Type B pancreatic cell (in vitro differentiated cells): ENCODE measurements at places on chromosomes 3 and 15.

DNA sequence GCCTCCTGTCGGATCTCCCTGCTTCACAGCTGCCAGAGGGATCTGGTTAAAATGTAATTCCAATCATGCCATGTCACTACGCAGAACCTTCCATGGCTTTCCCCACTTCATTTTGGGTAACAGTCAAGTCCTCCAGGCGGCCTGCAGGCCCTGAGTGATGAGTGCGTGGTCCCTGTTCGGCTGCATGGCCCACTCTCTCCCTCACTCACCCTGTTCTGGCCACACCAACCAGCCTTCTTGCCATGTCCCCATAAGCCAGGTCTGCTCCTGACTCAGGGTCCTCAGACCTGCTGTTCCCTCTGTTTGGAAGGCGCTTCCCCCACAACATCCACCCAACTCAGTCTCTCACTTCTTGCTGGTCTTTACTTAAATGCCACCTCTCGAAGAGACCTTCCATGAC is 41.6 kb upstream of the LINGO1 start:
- no peaks in the 10 kb centered on the region for H3K27me3 ChIP-seq
- no peaks in the 10 kb centered on the region for H3K4me1 ChIP-seq
- no peaks in the 10 kb centered on the region for H3K36me3 ChIP-seq
- H3K4me3 ChIP-seq: no peak overlapping the region
- H3K27ac ChIP-seq: no peak overlapping the region

DNA sequence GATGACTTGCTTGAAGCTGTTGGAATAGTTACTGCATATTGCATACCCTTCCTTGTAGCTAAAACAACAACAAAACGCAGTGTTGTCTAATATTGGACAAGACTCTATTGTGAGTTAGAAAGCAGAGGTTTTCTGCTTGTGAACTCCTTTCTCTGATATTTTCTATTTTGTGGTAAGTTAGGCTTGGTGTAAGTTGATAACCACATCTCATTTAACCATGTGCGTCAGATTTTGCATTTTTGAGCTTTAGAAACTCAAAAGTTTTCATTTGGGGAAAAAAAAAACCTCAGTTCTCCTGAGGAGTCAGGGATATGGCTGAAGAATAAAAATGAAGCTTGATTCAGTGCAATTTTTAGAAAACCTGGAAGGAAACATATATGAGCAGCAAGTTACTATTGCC is 1.5 kb downstream of the ARIH1 start:
- H3K36me3 ChIP-seq: peaks cover 27% of the 10 kb centered on the region
- peak overlapping the region; percentile 92 for H3K4me3 ChIP-seq
- H3K4me1 ChIP-seq: peaks cover 24% of the 10 kb centered on the region
- no peaks in the 10 kb centered on the region for H3K27me3 ChIP-seq

DNA sequence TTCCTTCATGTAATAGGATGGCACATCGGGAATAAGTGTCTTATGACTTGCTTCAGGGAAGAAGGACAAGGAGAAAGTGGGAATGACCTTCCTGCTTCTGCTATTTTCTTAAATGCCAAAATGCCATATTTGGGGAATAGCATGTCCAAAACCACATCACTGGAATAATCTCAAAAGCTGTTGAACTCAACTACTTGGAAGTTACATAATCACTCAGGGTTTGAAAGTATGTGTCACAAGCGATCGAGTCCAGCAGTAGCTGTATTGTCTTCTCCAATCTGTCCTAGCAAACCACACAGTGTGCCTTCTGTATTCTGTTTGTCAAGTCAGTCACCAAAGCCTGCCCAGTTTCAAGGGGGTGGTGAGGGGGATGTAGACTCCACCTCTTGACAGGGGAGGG is 58.3 kb upstream of the GADL1 start:
- no peak overlapping the region for H3K27ac ChIP-seq
- no peak for DNase-seq
- no peaks in the 10 kb centered on the region for H3K27me3 ChIP-seq
- no peaks in the 10 kb centered on the region for H3K4me1 ChIP-seq
- no peak overlapping the region for H3K4me3 ChIP-seq
- no peaks in the 10 kb centered on the region for H3K36me3 ChIP-seq

GRCh38 chr15:70566989-70567388 is 196.4 kb downstream of the UACA start:
- H3K4me3 ChIP-seq: no peak overlapping the region
- no peaks in the 10 kb centered on the region for H3K36me3 ChIP-seq
- DNase-seq: peak; percentile 59
- H3K4me1 ChIP-seq: peaks cover 19% of the 10 kb centered on the region

- H3K27me3 ChIP-seq: no peaks in the 10 kb centered on the region
- no peak for DNase-seq
- H3K4me3 ChIP-seq: no peak overlapping the region
- H3K27ac ChIP-seq: no peak overlapping the region
- H3K36me3 ChIP-seq: no peaks in the 10 kb centered on the region
Measured at GRCh38 chr15:66743703-66744536, 41.9 kb downstream of the SMAD6 start.

DNA sequence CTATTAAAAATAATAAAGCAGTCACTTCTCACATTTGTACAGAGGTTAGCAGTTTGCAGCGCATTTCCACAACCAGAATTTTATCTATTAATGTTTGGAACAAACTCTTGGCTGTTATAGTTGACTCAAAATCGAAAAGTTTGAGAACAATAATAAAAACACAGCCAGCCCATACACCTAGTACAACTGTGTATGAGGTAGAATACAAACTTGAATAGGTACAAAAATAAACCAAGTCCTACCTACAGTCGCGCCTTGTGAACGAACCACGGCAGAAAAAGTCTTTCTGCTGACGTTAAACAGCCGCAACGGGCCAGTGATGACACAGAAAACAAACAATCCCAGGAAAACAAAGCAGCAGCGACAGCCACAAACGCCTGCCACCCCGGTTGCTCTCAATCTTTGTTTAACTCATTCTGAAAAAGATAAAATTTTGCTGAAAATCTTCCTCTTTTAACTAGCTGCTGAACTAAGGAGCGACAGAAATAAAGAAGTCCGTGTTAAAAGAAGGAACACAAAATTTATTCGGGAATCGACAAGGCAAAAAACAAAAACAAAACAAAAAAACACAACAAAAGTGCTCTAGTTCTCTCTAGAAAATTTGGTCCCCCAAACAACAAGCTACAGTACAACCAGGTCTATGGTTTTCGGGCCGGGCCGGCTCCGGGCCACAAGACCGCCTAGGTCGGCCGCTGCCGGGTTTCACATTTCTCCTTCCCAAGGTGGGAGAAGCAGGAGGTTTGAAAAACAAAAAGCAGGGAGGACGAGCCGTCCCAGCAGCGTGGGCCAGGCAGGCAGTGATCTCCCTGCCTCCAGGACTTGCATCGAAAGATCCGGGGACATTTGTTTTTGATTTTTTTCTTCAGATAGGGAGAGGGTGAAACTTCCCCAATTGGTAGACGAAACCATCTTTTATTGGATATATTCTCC is 2.9 kb downstream of the FOXL2 start:
- no peak for DNase-seq
- H3K27ac ChIP-seq: peak overlapping the region; percentile 51

DNA sequence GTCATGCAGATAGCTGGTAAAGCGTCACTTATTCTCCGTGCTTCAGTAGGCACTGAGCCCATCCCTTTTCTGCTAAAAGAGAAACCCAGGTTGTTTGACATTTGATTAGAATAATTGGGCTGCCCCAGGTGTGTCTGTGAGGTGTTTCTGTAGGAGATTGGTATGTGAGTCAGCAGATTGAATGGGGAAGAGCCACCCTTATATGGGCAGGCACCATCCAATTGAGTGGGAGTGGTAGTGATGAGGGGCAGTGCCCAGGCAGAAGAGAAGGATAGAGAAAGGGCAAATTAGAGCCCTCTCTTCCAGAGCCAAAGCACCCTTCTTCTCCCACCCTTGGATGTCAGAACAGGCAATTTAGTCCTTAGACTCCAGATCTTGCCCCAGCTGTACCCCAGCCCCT is 384.3 kb upstream of the GBE1 start:
- H3K4me3 ChIP-seq: no peak overlapping the region
- H3K27me3 ChIP-seq: no peaks in the 10 kb centered on the region
- no peaks in the 10 kb centered on the region for H3K36me3 ChIP-seq

DNA sequence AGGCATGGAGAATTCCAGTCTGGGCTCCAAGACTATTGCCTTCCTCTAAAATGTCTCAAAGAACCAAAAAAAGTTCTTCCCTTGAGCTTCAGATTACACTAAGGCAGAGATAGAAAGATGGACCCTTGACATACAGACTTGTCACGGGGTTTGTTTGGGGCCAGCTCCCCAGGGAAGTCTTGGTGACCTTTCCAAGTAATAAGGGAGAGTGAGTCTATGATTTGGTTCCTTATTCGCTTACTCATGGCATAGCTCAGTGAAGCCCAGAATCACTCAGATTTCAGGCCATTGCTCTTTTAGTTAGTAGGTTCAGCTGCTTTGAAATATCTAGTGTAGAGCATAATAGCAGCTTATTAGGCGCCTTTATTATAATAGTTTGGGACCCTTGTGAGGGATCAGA is 90.3 kb downstream of the PLCL2 start:
- H3K4me1 ChIP-seq: no peaks in the 10 kb centered on the region
- no peak for DNase-seq
- no peak overlapping the region for H3K27ac ChIP-seq
- H3K27me3 ChIP-seq: no peaks in the 10 kb centered on the region
- no peak overlapping the region for H3K4me3 ChIP-seq
- H3K36me3 ChIP-seq: peaks cover 8% of the 10 kb centered on the region

GRCh38 chr3:149473357-149474249 is 894 bp upstream of the TM4SF4 start:
- no peak for DNase-seq
- H3K27ac ChIP-seq: peak overlapping the region; percentile 86
- H3K4me1 ChIP-seq: peaks cover 37% of the 10 kb centered on the region
- H3K27me3 ChIP-seq: no peaks in the 10 kb centered on the region
- no peaks in the 10 kb centered on the region for H3K36me3 ChIP-seq

DNA sequence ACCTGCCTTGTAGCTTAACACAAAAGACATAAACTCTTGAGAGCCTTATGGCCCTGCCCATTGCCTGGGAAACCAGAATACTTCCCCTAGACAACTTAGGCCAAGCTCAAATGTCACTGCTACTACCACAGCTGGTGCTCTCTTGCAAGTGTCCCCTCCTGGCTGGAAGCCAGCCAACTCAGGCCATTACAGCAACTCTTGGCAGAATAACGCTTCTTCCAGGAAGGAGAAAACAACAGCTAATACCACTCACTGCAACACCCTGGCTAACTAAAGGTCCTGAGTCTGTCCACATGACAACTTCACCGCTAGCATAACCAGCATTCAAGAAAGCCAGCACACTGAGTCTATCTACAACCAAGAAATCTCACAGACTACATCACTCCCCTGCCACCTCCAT is 5.1 kb upstream of the B4GALT4 start:
- no peak overlapping the region for H3K4me3 ChIP-seq

DNA sequence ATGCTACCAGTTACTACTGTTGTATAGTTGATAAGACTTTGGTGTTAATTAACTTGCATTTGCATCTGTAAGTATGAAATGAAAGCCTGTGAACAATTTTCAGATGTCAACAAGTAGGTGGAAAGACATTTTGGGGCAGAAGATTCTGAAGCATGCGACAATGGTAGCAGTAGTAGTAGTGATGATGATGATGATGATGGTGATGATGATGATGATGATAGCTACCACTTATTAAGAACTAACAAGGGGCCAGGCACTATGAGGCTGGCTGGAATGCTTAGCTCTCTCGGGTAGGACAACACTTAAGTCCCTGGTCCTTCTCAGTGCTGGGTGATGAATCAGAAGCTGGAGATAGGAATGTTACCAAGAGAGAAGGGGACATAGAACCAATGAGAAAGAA is 333.4 kb upstream of the IL12A start:
- no peaks in the 10 kb centered on the region for H3K36me3 ChIP-seq
- H3K27me3 ChIP-seq: peaks cover 10% of the 10 kb centered on the region
- no peak overlapping the region for H3K4me3 ChIP-seq
- no peak for DNase-seq
- H3K27ac ChIP-seq: no peak overlapping the region
- no peaks in the 10 kb centered on the region for H3K4me1 ChIP-seq
